ENCODE measurements at places on chromosomes 6 and 20.

DNA sequence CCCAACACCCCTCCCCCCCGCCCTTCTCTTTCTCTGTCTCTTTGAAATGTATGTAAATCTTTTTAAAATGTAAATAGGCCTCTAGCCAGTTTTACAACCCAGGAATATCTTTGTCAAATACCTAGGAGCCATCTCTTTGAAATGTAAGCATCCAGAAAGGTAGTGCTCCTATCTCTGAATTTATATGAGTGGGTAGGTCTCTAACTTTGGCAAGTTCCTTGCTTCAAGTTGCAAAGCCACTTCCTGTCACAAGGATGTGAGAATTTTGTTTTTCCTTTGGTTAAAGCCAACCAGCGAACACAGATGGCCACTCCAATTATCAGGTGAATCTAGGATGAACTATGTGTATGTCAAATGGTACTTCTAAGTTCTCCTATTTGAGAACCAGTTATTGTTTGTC lies 6.2 kb upstream of the DEFB132 start:
- peak; percentile 24 for DNase-seq

DNA sequence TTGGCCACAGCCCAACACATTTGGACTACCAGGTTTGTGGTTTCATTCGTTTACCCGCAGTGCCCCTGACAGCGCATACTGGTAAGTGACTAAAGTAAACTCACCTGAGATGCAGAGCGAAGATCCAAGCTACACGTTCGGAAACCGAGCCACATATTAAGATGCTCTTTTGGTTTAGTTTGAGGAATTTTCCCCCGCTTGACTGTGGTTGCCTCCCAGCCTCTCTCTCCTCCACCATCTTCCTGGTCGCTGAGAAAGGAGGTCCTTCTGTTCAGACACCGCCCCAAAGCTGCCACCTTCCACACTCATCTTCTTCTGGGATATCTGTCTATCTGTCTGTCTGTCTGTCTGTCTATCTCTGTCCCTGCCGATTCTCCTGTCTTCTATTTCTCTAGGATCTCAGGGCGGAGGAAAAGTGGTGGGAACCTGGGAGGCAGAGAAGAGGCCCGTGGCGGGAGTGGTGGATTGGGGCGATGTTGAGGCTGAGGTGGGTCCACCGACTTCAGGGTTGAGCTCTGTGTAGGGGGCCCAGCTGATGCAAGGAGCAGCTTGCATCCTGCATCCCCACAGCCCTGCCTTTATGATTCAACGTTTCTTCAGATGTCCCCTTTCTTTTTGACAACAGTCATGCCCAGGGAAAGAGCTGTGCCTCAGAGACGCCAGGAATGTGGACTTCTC lies 196.9 kb upstream of the ZNF184 start:
- peak; percentile 36 for DNase-seq

DNA sequence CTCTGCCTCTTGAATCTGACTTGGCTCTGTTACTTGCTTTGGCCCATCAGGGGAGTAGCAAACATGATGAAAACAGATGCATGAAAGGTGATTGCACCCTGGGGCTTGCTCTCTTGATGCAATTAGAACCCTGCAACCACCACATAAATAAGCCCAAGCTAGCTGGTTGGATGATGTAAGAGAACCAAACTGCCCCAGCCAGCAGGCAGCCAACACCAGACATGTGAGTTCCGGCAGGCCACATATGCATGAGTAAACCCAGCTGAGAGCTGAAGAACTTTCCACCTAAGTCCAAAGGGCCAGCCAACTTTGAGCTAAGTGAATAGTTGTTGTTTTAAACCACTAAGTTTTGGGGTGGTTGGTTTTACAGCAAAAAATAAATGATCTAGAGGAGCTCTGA lies 268.4 kb downstream of the FARS2 start:
- no peak for DNase-seq

DNA sequence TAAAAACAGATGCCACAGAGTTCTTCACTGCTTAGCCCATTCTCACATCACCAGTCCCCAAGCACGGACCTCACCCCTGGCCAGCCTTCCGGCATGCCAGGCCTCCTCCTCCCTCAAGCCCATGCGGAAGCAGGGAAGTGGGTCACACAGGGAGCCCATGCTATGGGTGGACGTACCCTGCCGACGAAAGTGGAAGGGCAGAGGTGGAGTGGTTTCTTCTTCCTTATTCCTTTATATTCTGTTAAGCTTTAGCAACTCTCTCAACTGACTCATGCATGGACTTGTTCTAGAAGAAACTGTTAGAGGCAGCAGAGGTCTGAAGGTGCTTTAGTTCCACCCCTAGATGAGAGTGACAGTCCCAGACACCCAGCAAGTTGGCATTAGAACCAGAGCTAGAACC lies 118.6 kb downstream of the LY86 start:
- DNase-seq = no peak

DNA sequence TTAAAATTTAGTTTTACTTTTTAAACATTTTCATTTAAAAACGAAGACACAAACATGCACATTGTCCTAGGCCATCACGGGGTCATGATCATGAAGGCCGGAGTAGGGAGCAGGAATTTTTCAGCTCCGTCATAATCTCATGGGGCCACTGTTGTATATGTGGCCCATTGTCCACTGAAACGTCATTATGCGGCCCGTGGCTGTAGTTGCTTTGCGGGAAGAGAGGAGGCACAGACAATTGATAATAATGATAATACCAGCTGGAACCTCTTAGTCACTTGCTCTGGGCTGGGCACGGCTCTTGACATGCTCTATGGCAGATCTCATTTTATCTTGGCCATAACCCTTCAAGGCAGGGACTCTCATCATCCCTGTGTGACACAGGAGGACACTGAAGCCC lies 56.5 kb upstream of the FNDC1 start:
- no peak for DNase-seq

DNA sequence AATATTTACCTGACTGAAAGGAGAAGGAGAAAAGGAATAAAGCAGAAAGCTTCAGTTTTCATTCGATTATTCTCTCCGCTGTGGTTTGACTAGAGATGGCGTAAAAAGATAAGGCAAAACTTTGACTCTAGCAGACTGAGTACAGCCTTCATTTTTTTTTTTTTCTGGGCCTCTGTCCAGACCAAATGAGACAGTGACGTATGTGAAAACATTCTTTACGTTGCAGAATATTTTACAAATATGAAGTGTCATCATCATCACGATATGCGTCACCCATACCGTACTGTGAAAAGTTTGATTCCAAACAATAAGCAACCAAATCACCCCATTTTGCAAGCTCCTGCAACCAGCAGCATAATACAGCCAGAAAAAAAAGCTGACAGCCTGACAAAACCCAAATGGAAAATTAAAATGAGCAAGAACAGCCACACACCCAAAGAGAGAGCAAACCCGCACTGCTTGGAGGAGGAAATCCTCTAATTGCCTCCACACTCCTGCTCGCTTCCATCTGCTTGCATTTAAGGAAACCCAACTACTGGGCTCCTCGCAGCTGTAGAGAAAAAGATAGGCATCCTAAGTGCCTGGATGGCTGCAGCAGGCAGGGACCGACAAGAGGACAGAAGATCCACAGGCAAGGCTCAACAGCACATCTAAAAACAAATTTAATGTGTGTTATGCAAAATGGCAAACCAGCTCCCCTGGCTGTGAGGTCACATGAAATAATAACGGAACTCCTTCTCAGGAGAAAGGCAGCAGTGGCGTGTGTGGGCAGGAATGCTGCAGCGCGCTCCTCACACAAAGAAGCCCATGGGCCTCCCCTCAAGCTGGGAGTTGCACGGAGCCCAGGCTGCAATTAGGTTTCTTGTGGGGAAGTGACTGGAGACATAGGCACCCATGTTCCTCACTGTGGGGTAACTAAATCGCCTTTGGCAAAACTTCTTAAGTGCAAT lies 113.1 kb downstream of the FYN start:
- no peak for DNase-seq

DNA sequence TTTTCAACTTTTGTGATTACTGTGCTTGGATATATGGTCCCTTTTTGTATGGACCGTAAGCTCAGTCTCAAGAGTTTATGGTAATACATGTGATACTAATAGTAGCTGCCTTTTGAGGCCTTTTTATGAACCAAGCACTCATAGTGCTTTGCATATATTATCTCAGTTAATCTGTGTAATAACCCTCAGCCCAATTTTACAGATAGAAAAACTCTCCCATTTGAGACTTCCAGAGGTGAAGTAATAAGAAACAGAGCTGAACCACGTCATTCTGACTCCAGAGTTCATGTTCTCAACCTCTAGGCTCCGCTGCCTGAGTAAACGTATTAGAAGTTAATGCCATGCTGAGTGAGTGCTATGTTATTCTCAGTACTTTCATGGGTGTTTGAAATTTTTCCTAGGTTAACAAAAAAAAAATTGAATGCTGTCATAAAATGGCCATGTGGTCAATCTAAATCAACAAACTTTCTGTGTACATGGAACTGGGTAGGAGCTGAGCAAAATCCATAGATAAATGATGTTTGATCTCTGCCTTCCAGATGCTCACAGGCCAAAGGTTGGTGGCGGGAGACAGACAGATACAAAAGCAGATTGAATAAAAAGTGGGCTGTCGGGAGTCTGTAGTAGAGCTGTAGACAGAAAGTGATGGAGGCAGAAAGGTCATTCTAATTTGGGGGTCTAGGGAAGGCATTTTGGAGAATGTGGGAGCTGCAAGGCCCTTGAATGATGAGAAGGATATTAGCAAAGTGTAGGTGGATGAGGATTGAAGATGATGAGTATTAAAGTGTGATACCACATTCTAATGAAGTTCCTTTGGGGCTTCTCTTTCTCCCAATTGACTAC lies 22.6 kb upstream of the ELOVL2 start:
- DNase-seq = no peak

DNA sequence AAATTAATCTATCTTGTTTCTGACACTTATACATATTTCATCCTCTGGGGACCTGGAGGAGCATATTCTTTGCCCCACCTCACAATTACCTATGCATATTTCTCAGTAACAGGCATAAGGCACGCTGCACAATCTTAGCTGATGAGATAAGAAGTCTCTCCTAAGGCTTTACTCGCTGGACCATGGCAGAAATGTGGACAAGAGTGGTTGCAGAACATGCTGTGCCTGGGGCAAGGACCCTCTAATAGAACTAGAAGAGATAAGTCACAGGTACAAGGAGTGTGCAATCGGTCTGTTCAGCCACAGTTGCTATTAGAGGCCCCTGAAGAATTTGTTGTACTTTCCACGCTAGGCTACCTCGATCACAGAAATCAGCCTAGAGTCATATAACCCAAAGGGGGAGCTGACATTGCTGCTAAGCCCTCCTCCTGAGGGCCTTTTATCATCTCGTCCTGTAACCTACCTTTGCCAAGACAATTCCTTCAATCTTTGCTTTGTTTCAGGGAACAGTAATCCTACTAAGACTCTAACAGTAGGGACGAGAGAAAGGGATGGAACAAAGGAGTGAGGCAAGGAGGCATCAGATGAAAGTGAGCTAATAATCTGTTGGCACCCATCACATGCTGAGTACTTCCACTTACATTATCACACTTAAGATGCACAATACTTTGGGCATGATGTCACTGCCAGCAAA lies 16.1 kb upstream of the DEFB129 start:
- no peak for DNase-seq

DNA sequence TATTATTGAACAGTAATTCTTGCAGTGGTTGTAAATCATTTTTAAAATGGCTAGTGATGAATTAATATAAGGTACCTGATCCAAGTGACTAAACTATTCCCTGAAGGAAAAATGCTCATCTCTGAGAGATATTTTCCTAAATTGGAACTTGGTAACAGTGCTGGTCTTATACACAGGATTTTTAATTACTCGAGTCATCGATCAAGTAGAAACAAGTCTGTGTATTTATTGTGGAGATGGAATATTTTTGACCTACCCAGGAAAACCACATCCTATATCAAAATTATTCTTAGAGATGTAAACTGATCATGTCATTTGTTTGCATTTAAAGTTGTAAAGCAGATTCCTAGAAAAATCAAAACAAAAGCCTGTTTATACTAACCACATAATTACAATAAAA lies 166.9 kb downstream of the MOXD1 start:
- DNase-seq = no peak

GRCh38 chr6:144665932-144666450 lies 380.9 kb downstream of the UTRN start:
- DNase-seq = no peak

DNA sequence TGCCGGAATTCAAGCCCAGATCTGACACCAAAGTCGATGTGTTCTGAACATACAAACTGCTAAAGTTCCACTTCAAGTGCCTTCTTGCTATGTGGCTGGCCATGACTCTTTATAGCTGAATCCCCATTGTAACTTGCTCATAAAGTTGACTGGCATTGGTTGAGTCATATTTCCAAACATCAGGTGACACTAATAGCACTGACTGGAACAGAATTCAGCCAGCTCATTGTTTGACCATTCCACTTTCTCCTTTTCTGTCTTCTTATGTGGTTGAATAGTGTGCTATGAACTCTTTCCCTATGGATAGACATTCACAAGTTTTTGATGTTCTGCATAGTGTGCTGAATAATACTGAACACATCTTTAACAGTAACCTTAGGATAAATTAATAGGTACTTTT lies 266.2 kb upstream of the ZFP64 start:
- no peak for DNase-seq

DNA sequence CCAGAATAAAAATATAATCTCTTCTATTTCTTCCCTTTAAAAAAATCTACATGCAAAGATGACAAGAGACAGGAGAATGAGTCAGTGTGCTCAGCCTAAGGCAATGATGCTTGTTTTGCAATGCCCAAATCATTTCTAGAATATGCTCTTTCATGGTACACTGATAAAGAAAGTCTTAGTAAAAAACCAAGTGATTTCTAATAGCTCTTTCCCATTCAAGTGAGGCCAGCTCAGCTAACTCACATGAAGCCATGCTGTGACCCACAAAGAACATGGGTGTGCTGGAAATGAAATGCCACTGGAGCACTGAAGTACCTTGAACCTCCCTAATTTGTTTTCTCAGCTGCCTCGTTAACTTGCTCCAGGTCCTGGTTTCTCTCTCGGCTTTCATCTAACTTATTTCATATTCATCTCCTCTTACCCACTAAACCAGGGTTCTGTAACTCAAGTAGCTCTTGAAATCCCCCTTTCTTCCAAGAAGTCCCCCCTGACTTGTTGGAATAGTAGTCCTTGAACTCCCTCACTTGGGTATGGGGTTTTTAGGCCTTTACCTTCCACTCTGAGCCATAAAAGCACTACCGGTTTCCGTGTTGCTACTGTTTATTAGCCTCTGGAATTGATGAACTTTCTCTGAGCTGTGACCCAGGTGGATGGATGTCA lies 92.7 kb downstream of the IRF4 start:
- no peak for DNase-seq

- DNase-seq = peak; percentile 19
Observed at GRCh38 chr6:30323806-30324205, 2.9 kb upstream of the TRIM39 start.

GRCh38 chr6:81998432-81998831 lies 246.0 kb upstream of the TENT5A start:
- DNase-seq = no peak

DNA sequence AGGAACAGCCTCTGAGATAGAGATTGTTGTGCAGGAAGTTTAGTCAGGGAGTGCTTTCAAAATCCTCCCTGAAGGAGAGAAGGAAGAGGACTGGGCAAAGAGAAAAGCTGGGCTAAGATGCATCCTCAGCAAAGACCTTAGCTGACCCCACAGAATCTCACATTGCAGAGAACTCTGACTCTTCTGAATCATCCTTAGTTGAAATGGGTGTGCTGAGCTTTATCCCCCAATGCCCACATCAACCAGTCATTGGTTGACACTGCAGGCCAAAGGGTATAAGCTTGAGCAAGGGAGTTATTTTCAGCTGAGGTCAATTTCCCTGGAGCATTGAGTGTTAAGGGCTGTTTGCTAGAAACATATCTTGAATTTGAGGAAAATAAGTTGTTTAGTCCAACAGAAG lies 732.2 kb downstream of the CBLN4 start:
- no peak for DNase-seq

- DNase-seq = no peak
Observed at GRCh38 chr6:159233365-159234101, 64.3 kb downstream of the FNDC1 start.

GRCh38 chr6:105330364-105330763 lies 72.5 kb downstream of the PREP start:
- DNase-seq = no peak

Measured in NB4 (cell line).